ENCODE measurements at places on chromosomes 1 and 21. TPM values are rescaled to one million over a fixed set of nuclear protein-coding genes. Genes with fewer than 3 reads are reported as not detected.

RHOU gene
- total RNA-seq = 2.8 TPM

SLFNL1 gene
- total RNA-seq = 0.89 TPM

MTFR1L gene
- total RNA-seq = 41.7 TPM

THEMIS2 gene
- 3.8 TPM for total RNA-seq

OR2T29 gene
- total RNA-seq = not detected

CYP4A11 gene
- not detected for total RNA-seq

CFHR5 gene
- not detected for total RNA-seq

KRTAP7-1 gene
- total RNA-seq = not detected

CRB1 gene
- total RNA-seq = 0.30 TPM

GPA33 gene
- not detected for total RNA-seq

SPATC1L gene
- total RNA-seq = 3.3 TPM

RAB42 gene
- total RNA-seq = 4.5 TPM

LAX1 gene
- total RNA-seq = not detected

ILDR2 gene
- total RNA-seq = not detected

RAB3B gene
- total RNA-seq = 31.8 TPM

IL19 gene
- not detected for total RNA-seq

PRKAA2 gene
- total RNA-seq = 0.89 TPM

MAP1LC3C gene
- total RNA-seq = under 0.01 TPM

RGS7 gene
- not detected for total RNA-seq

SH3BGR gene
- total RNA-seq = 3.0 TPM

ZNF648 gene
- total RNA-seq = not detected

KLHDC9 gene
- 1.5 TPM for total RNA-seq

RGS13 gene
- not detected for total RNA-seq

ANGPTL3 gene
- not detected for total RNA-seq

All from smooth muscle cell of the umbilical artery (primary cell).